Neuronal stem cell (in vitro differentiated cells): ENCODE measurements at places on chromosomes 7 and 10.

DNA sequence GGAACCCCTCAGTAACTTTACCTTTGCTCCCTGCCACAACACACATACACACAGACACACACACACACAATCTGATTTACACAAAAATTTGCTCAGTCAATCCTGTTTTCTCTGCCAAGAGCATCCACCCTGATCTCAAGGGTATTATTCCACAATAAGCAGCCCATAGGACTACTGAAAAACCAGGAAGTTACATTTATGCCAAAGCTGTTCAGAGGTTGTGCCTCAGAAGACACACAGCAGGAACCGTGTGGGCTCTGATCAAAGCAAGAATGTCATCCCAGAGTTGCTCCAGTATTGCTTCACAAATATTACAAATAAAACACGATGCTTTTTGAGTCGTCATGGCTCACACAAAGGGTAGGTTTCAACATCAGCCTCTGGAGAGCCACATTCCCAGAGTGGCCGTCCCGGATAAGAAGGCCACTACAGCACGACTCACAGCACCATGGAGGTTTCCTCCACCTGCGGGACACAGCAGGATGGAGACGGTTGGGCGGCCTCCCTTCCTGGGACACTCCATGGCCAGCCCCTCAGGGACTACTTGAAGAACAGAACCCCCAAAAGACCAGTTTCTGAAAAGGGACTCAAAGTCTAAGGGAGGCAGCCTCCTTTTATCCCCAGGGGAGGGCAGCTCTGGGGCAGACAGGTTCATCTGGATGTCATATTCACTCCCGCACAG is 1.6 kb downstream of the AIFM2 start:
- H3K27me3 ChIP-seq, result peaks cover 31% of the 10 kb centered on the region
- no peaks in the 10 kb centered on the region for H3K4me1 ChIP-seq
- H3K27ac ChIP-seq, result no peak overlapping the region
- H3K36me3 ChIP-seq, result no peaks in the 10 kb centered on the region

- H3K36me3 ChIP-seq, result no peaks in the 10 kb centered on the region
- no peaks in the 10 kb centered on the region for H3K4me1 ChIP-seq
- no peak overlapping the region for H3K27ac ChIP-seq
- DNase-seq, result no peak
- H3K4me3 ChIP-seq, result no peak overlapping the region
- no peaks in the 10 kb centered on the region for H3K27me3 ChIP-seq
Observed at GRCh38 chr7:113742377-113742776, 176.4 kb downstream of the PPP1R3A start.

GRCh38 chr7:66255534-66256100 is 50.5 kb downstream of the TPST1 start:
- H3K4me3 ChIP-seq, result no peak overlapping the region
- H3K27ac ChIP-seq, result no peak overlapping the region
- DNase-seq, result no peak

DNA sequence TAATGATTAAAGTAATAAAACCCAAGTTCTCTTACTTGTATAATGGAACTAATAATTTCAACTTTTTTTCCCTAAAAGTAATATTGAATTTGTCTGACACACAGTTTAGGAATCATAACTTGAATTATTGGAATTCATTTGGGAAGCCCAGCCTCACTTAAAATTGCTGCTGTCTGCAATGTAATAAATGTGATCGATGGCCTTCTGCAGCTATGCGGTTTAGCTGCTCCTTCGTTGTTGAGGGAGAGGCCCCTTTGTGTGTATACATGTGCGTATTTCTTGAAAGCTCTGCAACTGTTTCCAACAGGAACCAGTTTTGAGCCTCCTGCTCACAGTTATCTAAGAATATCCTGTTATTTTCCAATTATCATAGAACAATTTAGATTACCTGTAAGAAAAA is 152.5 kb downstream of the AKR1D1 start:
- no peak for DNase-seq
- no peak overlapping the region for H3K4me3 ChIP-seq
- no peak overlapping the region for H3K27ac ChIP-seq
- H3K36me3 ChIP-seq, result no peaks in the 10 kb centered on the region

DNA sequence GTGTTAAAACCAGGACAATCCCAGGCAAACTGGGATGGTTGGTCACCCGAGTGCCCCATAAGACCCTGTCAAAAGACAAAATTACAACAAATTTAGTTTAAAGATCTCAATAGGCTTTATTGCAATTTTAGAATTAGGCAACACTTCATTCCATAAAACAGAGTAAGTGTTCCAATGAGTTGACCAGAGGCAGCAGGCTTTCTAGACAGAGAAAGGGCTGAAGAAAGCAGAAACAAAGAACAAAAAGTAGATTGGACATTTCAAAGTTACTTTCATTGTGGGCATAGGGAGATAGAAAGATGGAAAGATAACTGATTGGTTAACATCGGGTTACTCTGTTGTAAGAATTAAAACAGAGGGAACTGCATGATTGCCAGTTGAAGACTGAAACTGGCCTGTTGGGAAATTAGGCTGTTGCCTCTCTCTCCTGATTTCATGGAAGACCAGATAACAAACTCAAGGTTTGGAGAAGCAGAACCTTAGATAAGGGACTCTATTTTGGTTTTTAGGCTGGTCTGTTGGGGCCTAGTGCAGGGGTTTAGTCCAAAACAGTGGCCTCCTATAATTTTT is 36.3 kb downstream of the ENTPD1 start:
- no peak for DNase-seq
- peak overlapping the region; percentile 23 for H3K27ac ChIP-seq
- H3K4me3 ChIP-seq, result no peak overlapping the region
- H3K4me1 ChIP-seq, result no peaks in the 10 kb centered on the region

- H3K36me3 ChIP-seq, result no peaks in the 10 kb centered on the region
- no peaks in the 10 kb centered on the region for H3K27me3 ChIP-seq
- H3K27ac ChIP-seq, result no peak overlapping the region
- no peaks in the 10 kb centered on the region for H3K4me1 ChIP-seq
Observed at GRCh38 chr10:22605168-22605567, 109.2 kb downstream of the PIP4K2A start.

DNA sequence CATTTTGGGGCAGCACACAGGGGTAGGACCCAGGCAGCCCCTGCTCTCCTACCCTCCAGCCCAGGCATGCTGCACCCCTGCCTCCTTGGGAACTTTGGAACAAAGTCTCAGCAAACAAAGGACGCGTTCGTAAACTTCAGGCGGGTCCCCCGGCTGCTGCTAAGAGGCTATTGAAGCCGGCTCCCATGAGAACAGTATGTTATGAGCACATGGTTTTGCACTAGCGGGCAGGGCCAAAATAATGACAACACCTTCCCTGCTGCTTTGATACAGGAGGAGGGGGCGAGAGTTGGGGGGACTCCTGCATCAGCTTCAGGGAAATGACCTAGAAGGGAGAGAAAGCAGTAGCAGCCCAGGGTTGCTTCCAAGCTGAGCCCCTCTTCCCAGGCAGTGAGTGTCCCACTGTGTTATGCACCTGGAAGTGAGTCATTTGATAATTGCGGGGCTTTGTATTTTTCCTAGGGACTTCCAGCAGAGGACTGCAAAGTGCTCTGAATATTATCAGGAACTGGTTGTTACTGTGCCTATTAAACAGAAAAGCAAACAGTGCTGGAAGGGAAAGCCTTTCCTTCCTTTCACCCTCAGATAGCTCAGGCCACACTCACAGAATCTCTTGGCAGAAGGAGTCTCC is 6.9 kb downstream of the ITPRIP start:
- no peak overlapping the region for H3K4me3 ChIP-seq
- H3K27ac ChIP-seq, result no peak overlapping the region
- no peaks in the 10 kb centered on the region for H3K27me3 ChIP-seq
- no peaks in the 10 kb centered on the region for H3K36me3 ChIP-seq
- DNase-seq, result no peak

DNA sequence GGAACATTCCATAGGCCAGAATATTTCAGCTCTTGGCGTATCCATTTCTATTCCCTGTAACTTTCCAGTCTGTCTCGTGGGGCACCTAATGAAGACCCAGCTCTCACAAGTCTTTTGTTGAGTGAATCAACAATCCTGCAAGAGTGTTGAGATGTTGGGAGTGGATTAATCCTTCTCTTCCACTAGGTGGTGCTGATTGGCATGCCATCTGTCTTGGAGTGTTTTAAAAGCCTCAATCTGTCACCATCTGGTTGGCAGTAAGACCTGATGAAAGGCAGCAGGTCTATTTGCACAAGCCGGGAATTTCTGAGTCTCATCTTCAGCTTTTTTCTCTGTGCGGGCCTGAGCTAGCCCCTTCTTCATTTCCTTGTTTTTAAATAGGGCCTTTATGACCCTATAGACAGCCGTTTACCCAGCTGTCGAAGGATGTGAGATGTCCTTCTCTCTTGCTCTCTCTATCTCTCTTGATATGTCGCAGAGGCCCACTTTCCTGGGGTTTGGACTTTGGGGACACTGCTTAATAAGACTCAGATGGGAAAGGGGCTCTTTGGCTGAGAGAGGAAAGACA is 180.5 kb downstream of the ZNF365 start:
- no peak overlapping the region for H3K4me3 ChIP-seq
- no peaks in the 10 kb centered on the region for H3K36me3 ChIP-seq
- no peaks in the 10 kb centered on the region for H3K27me3 ChIP-seq
- H3K27ac ChIP-seq, result no peak overlapping the region

GRCh38 chr10:106401161-106401560 is 763.3 kb downstream of the SORCS1 start:
- no peak for DNase-seq
- H3K4me1 ChIP-seq, result no peaks in the 10 kb centered on the region

- H3K27ac ChIP-seq, result no peak overlapping the region
- no peak overlapping the region for H3K4me3 ChIP-seq
- no peaks in the 10 kb centered on the region for H3K27me3 ChIP-seq
- no peaks in the 10 kb centered on the region for H3K36me3 ChIP-seq
- peaks cover 2% of the 10 kb centered on the region for H3K4me1 ChIP-seq
- no peak for DNase-seq
Observed at GRCh38 chr7:80900583-80901576, 18.0 kb downstream of the SEMA3C start.

- H3K36me3 ChIP-seq, result no peaks in the 10 kb centered on the region
- no peaks in the 10 kb centered on the region for H3K4me1 ChIP-seq
- H3K4me3 ChIP-seq, result no peak overlapping the region
- H3K27me3 ChIP-seq, result no peaks in the 10 kb centered on the region
Observed at GRCh38 chr10:123766012-123766411, 99.9 kb downstream of the GPR26 start.

DNA sequence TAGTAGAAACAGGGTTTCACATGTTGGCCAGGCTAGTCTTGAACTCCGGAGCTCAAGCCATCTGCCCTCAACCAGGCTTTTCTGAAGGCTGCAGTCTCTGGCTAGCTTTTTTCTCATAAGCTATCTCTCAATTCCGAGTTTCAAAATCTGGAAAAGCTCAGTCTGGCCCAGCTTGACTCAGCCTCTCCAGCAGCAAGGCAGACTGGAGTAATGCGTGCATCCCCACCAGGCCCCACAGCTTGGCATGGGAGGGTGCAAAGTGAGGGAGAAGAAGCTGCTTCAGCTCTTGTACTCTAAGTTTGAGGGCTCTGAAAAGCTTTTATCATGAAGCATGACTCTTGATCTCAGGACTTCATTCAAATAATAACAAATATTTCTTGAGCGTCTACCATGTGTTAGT is 4.8 kb downstream of the DHTKD1 start:
- H3K36me3 ChIP-seq, result peaks cover 9% of the 10 kb centered on the region
- no peaks in the 10 kb centered on the region for H3K4me1 ChIP-seq
- no peak for DNase-seq

DNA sequence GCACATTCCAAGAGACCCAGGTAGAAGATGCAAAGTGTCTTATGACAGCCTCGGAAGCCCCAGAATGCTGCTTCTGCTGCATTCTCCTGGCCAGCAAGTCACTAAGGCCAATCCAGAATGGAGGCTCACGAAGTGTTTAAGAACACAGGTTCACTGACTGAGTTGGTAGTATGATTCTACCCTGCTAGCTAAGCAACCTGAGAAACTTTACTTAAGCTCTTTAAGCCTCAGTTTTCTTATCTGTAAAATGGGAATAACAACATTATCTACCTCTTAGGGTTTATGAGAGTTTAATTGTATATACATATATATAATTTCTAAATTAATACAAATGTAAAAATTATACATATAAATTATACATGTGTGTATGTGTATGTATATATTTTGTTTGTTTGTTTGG is 22.8 kb upstream of the SAMD8 start:
- H3K4me1 ChIP-seq, result peaks cover 22% of the 10 kb centered on the region
- DNase-seq, result no peak
- no peaks in the 10 kb centered on the region for H3K27me3 ChIP-seq
- no peak overlapping the region for H3K27ac ChIP-seq

DNA sequence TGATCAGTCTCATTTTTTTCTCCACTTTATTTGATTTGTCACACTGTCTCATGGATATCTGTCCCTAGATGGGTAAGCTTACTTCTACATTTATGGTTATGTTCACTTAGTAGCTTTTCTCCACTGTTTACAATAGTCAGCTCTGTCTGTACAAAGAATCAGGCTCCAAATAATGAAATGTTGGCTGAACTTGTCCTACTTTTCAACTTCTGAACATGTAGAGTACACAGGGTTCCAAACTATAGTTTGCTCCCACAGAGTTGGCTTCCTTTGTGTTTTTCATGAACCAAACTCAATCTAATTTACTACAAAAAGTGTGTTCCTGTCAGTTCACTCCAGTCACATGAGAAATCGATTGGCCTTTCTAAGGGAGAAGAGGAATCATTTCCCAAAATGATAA is 175.0 kb downstream of the CCDC71L start:
- no peaks in the 10 kb centered on the region for H3K36me3 ChIP-seq
- no peaks in the 10 kb centered on the region for H3K4me1 ChIP-seq
- DNase-seq, result no peak
- no peak overlapping the region for H3K27ac ChIP-seq
- H3K4me3 ChIP-seq, result no peak overlapping the region

- H3K4me1 ChIP-seq, result no peaks in the 10 kb centered on the region
- H3K36me3 ChIP-seq, result no peaks in the 10 kb centered on the region
- H3K27ac ChIP-seq, result no peak overlapping the region
- no peak overlapping the region for H3K4me3 ChIP-seq
- H3K27me3 ChIP-seq, result no peaks in the 10 kb centered on the region
Observed at GRCh38 chr7:45469103-45469502, 105.1 kb upstream of the ADCY1 start.

DNA sequence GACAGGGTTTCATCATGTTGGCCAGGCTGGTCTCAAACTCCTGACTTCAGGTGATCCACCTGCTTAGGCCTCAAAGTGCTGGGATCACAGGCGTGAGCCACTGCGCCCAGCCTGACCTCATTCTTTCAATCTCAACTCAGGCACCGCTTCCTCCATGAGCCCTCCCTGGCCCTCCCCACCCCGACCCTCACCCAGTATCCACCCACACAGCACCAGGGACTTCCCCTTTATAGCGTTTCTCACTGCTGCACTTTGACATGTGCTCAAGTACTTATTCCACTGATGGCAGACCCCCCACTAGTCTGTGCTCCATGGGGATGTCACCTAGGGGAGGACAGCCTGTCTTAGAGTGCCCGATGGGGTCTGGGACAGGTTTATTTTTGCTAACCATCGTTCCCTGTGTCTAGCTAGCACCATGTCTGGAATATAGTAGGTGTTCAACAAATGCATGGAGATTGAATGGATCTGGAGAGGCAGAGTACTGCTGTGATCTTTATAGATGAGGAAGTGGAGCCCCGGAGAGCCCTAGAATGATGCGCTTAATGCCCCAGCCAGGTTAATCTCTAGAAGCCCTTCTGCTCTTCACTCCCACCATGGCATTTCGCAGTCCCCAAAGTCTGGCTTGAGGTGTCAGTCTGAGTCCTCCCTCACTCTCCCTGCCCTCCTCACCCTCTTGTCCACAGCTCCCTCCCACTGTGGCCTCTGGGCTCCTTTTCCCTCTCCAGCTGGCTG is 258.8 kb downstream of the RPS24 start:
- no peaks in the 10 kb centered on the region for H3K27me3 ChIP-seq
- no peak for DNase-seq
- H3K4me1 ChIP-seq, result peaks cover 15% of the 10 kb centered on the region
